ENCODE measurements at places on chromosomes 13 and 19.

DNA sequence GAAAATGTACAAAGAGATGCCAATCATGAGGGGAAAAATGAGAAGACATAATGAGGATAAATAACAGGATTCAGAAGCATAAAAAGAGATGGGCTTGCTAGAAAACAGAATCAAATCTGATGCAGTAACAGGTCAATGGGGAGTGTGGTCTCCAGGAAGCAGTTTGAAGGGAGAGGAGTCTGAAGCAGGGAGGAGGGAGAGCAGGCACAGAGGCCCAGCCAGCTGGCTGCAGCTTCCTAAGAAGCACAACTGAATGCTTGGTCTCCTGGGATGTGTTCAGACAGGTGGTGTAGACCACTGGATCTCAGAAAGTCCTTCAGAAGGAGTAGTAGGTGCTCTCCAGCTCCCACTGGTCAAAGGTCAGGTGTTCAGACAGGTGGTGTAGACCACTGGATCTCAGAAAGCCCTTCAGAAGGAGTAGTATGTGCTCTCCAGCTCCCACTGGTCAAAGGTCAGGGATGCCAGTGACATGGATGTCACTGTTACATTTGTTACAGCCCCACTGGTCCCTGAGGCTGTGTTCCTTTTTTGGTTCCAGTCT is 68.3 kb upstream of the UBAC2 start:
- DNase-seq, result no peak

DNA sequence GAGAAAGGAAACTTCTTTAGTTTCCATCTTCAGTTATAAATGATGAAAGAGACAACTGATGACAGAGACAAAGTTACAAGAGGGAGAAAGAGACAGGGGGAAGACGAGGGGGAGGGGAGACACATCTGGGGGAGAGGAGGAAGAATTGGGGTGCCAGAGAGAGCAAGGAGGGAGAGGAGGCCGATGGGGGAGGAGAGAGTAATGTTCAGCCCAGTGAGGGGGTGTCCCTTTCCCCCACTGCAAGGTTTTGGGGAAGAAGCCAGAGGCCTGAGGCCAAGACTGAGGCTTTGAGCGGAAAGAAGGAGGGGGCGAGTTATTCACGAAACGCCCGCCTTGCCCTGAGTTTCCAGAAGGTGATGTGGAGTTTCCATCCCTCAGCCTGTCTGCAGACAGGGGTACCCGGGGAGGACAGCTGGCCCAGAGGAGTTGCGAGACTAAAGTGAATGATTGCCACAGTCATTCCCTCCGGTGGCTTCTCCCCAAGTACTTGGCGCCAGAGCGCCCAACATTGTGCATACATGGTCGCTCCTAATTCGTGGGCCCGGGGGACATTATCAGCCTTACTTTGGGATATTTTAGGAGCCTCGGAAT is 558 bp upstream of the PPAN start:
- DNase-seq, result no peak

DNA sequence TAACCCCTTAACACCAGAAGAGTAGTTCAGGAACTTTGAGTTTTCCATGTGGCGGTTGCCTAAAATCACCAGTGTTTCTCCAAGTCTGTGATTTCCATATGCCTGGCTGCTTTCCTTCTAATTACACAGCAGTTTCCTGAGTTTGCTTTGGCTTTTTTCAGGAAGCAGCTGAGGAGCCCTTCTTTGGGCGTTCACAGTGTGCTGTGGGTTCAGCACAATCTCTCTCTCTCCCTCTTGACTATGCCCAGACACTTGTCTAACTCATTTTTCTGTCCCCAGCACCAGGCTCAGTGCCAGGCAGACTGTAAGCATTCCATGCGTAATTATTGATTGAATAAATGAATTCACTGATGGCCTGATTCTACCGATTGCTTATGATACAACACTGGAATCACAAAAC is 19.7 kb downstream of the SCEL start:
- no peak for DNase-seq

DNA sequence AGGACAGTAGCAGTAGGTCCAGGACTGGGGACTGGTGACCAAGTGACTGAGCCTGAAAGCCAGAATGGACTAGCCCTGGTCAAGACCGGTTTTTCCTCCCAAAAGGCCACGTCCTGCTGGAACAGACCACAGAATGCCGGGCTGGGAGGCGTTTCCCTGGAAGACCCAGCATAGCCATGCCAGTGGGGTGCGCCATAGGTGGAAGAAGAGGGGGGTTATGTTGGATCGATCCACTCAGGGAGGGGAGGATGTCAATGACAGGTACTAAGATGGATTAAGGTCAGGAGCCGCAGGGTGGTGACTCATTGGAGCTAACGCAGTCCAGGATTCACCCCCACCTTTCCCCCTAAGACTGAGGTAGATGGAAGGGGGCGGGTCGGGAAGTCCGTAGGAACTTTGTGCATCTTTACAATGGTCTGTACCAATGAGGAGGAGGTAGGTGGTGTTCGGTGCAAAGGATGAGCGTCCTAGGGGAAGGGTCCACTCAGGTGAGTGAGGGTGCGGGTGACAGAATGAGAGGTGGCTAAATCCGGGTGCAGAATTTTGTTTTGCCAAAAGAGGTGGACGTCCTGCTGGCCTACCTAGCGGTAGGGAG is 21.0 kb downstream of the VASP start:
- peak; percentile 86 for DNase-seq

GRCh38 chr13:98324105-98324504 is 147.0 kb upstream of the RNF113B start:
- DNase-seq, result no peak

DNA sequence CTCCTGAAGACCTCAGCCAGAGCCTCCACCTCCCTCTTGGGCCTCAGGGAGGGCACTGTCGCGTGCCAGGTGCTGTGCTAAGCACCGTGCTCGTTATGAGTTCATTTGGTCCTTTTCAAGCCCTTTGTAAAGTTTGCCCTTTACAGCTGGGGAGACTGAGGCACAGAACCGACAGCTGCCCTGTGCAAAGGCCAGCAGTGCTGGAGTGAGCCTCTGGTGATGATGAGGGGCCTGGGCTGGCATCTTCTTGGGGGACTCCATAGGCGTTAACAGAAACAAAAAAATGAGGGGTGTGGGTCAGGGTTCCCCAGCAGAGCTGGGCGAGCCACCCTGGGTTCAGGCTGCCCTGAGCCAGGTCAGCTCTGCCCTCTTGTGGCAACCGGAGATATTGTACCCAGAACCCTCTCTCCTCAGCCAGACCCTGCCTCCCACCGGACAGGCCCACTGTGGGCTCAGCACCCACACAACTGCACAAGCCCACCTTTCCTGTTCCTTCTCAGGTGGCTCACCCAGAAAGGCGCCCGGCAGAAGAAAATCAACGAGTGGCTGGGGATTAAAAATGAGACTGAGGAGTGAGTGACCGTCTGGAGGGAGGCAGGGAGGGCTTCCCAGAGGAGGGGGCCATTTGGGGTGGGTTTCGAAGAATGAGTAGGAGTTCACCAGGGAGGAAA is 5.5 kb upstream of the IFI30 start:
- no peak for DNase-seq

GRCh38 chr13:32246468-32246867 is 68.7 kb downstream of the ZAR1L start:
- DNase-seq, result peak; percentile 60

DNA sequence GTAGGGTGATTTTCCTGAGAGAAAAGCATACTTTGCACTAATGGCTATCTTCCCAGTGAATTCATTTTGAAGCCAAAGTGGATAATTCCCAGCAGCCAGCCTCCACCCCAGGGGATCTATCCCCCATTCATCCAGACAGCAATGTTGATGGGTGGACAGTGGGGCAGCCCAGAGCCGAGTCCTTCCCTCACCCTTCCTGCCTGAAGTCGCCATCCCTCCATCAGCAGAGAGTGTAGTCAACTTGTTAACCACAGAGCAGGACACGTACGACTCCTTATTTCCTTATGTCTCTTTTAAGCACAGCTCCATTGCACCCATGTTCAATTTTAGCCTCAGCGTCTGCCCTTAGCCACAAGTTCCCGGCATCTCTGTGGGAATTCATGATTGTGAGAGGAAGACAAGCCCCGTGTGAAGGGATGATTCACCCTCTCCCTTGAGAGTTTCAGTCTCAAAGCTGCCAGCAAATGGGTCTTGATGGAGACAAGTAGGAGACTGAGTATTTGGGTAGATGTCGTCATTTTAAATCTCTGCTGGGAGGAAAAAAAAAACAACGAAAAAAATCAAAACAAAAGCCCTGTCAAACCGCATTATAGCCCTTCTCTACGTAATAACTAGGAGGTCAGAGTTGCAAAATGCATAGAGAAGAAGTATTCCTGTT is 58.3 kb upstream of the MEDAG start:
- DNase-seq, result peak; percentile 53

- no peak for DNase-seq
Observed at GRCh38 chr19:14272623-14273022, 66.7 kb upstream of the ADGRL1 start.

DNA sequence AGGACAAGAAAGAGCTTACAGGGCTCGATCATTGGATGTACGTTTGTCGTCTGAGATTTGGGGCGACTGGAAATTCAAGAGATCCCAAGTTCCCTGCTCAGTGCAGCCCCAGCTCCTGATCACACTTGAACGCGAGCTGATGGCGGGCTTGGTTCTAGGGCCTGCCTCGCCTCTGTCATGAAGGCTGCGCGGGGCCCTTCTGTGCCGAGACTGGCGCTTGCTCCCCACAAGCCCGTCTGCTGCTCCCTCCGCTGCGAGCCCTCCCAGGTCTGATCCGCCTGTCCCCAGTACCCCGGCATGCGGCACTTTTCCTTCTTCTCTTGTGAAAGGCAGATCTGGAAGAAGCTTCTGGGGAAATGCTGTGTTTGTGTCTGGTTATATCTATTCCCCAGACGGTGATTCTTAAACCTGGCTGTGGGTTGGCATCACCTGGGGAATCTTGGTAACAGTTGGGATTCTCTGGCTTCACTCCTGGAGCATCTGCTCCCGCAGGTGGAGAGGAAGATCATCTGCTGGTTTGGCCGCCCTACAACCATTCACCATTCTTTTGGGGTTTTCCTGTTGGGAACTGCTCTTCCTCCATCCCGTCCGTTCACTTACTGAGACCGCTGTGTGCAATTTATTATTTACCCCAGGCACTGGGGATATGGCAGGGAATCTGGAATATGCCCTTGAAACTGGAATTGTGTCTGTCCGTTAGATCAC is 43.6 kb downstream of the SIPA1L3 start:
- no peak for DNase-seq

DNA sequence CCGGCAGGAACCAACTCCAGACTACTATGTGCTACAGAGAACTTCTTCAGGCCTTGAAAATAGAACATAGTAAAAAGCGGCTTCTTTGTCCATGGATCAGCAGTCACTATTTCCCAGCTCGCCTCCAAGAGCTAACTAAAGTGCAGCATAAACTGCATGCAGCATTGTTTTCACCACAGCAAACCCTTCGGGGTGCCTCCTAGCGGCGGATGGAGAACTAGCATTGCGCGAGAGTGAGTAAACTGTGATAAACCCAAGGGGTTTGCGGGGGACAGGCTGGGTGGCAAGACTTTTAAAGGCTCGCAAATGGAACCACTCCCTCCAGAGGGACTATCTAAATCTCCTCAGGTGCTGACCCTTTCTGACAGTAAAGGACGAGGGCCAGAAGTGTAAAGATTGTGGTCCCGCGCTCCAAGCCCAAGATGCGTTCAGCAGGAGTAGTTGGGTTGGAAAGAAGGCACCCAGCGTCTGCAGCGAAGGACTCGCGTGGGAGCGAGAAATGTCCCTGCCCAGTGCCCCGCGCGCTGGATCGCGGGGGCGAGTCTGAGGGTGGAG is 21.5 kb upstream of the SGCG start:
- DNase-seq, result peak; percentile 25

- DNase-seq, result no peak
Observed at GRCh38 chr13:114110091-114110829, 22.2 kb downstream of the RASA3 start.

- DNase-seq, result peak; percentile 39
Observed at GRCh38 chr13:31912647-31913401, 118.8 kb upstream of the FRY start.

- DNase-seq, result no peak
Observed at GRCh38 chr13:79735228-79735627, 254.3 kb downstream of the NDFIP2 start.

DNA sequence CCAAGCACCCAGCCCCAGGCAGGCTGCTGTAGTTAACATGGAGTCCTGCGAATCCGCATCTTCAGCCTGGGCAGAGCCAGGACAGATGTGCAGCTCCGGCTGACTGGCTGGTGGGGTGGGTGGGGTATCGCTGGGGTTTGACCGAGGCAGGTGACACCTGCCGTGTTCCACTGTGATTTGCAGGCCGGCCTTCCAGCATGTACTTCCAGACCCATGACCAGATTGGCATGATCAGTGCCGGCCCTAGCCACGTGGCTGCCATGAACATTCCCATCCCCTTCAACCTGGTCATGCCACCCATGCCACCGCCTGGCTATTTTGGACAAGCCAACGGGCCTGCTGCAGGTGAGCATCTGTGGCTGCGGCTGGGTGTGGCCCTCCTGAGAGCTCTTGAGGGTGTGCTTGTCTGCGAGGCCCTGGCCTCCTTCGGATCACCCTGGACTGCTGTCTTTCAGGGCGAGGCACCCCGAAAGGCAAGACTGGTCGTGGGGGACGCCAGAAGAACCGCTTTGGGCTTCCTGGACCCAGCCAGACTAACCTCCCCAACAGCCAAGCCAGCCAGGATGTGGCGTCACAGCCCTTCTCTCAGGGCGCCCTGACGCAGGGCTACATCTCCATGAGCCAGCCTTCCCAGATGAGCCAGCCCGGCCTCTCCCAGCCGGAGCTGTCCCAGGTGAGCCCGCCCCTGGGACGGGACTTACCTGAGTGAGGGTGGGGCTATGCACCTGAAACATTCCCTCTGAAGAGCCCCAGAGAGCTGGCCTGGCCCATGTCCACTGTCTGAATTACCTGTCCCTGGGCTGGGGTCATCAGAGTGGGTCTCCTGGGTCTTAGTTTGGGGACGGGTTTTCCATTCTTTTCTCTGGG is 30.6 kb downstream of the CERS1 start:
- DNase-seq, result no peak

DNA sequence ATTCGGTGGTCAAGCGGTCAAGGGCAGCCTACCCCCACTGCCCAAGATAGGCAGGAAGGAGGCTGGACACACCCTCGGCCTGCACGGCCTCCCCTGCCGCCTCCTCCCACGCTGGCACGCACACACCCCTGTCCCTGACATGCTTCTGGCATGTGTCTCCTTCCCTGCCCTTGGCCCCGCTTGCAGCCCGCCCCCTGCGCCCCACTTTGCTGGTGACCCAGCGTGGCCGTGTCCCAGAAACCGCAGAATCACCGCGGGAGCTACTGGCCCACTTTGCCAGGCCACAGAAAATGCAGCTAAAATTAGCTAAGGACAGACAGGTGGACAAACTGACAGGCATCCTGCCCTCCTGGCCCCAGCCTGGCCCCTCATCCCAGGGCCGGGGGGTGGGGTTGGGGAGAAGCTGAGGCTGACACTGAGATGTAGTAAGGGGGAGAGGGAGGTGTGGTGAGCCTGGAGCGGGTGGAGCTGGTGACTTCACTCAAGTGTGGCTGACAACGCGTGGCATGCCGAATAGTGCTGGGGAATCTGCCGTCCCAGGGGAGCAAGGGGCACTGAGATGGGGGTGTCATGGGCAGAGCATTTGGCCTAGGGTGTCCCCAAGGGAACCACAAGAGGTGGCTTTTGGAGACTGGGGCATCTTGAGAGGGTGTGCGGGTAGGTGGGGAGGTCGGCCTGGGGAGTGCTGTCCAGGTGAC is 2.4 kb downstream of the SHANK1 start:
- no peak for DNase-seq

- DNase-seq, result no peak
Observed at GRCh38 chr19:31266731-31267130, 82.5 kb downstream of the TSHZ3 start.

All from bronchial epithelial cell (primary cell).